ENCODE measurements at places on chromosomes 5 and 9. TPM values are rescaled to one million over a fixed set of nuclear protein-coding genes. Genes with fewer than 3 reads are reported as not detected.

The PCDHB6 gene
- 0.42 TPM for total RNA-seq

GRCh38 chr5:30839956-30840355 is 353.5 kb upstream of the CDH6 start:
- no peaks in the 10 kb centered on the region for H3K4me1 ChIP-seq
- no peak overlapping the region for H3K4me3 ChIP-seq
- DNase-seq: no peak
- no peaks in the 10 kb centered on the region for H3K27me3 ChIP-seq
- H3K27ac ChIP-seq: no peak overlapping the region

DNA sequence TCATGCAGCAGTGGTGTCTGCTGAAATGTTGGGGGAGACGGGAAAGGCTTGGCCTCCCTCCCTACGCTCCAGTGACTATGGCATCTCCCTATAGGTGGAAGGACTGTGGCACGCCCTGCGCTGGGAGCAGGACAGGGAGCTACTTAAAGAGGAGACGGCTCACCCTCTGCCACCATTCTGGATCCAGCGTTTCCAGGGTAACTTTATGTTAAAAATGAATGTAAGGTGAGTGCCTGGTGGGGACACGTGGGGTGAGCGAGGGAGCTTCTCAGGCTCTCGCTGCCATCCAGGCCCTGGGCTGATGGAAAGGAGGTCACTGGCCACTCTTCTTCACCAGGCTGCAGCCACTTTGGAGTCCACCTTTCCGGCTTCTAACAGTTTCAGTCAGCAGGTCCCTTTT is 15.7 kb downstream of the PAEP start:
- H3K36me3 ChIP-seq: no peaks in the 10 kb centered on the region
- H3K27ac ChIP-seq: no peak overlapping the region
- H3K4me1 ChIP-seq: no peaks in the 10 kb centered on the region
- no peak overlapping the region for H3K4me3 ChIP-seq
- no peaks in the 10 kb centered on the region for H3K27me3 ChIP-seq

DNA sequence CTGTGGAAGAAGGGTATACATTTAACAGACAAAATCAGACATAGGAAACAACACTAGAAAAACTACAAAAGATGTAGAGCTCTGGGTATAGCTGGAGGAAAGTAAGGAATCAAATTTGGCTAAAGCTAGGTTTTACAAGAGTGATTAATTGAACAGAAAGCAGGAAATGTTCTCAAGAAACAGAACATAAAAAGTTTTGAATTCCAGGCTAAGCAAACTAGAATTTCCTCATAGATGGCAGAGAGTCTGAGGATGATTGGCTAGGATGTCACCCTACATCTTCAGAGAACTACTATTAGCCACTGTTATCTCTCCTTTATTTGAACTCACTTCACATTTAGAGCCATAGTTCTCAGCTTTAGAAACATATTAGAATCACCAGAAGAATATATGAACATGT is 502.1 kb upstream of the PAPPA start:
- H3K27ac ChIP-seq: no peak overlapping the region
- DNase-seq: no peak
- no peaks in the 10 kb centered on the region for H3K27me3 ChIP-seq
- no peak overlapping the region for H3K4me3 ChIP-seq
- H3K4me1 ChIP-seq: no peaks in the 10 kb centered on the region

- H3K36me3 ChIP-seq: no peaks in the 10 kb centered on the region
- no peak for DNase-seq
- no peaks in the 10 kb centered on the region for H3K27me3 ChIP-seq
- H3K27ac ChIP-seq: no peak overlapping the region
- no peak overlapping the region for H3K4me3 ChIP-seq
These were observed 350.3 kb upstream of the ACTBL2 start for GRCh38 chr5:57832875-57833274.

The IGFBPL1 gene
- total RNA-seq: 0.12 TPM

The SUSD3 gene
- 0.37 TPM for total RNA-seq

The PCDHGB2 gene
- 1.8 TPM for total RNA-seq

DNA sequence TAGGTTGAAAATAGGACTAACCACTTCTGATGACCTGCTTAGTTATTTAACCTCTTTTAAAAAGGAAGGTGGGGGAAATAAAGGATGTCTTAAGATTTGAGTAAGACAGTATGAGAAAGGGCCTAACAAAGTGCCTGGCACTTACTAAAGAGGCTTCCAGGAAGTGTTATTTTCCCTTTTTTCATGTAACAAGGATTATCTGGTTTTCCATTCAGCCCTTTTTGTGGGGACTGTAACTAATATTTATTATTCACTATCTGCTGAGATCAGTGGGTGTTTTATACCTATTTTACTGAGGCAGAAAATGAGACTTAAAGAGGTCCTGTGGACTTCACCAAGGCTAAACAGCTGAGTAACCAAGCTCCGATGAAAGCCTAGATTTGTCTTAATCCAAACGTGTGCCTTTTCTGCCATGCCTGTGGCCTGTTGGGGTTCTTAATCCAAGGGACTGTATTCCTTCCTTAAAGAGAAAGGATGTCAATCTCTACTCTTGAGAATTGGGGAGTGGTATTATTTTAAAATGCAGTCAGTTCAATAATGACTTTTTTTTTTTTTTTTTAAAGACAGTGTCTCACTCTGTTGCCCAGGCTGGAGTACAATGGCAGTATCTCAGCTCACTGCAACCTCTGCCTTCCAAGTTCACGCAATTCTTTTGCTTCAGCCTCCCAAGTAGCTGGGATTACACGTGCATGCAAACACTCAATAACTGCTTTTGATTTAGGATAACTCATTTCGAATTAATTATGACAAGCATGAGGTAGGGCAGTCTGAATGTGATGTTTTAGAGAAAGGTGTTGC is 6.5 kb downstream of the JMY start:
- no peak overlapping the region for H3K27ac ChIP-seq
- H3K4me3 ChIP-seq: no peak overlapping the region
- H3K36me3 ChIP-seq: no peaks in the 10 kb centered on the region
- H3K27me3 ChIP-seq: no peaks in the 10 kb centered on the region

The B4GALT1 gene
- total RNA-seq: 25.4 TPM

The CDKN2B-AS1 gene
- 0.55 TPM for total RNA-seq

DNA sequence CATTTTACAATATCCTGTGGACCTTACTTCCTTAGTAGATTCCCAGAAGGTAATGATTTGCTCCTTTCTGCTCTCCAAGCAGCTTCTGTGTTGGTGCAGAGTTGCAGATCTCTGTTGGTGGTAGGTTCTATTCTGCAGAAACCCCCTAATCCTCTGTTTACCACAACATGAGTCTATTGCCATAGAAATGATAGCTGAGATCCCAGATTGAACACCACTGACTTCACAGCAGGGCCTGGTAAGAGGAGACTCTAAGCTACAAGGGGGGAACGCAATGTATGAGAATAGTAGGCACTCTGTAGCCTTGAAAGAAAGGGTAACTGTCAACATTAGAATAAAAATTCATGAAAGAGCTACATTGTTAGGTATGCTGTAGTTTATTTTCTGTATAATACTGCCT is 59.5 kb downstream of the MUSK start:
- H3K4me3 ChIP-seq: no peak overlapping the region
- H3K4me1 ChIP-seq: no peaks in the 10 kb centered on the region
- no peak overlapping the region for H3K27ac ChIP-seq
- no peak for DNase-seq

GRCh38 chr5:33462456-33462855 is 21.7 kb downstream of the TARS1 start:
- DNase-seq: no peak
- peaks cover 92% of the 10 kb centered on the region for H3K36me3 ChIP-seq
- H3K27ac ChIP-seq: no peak overlapping the region
- no peaks in the 10 kb centered on the region for H3K4me1 ChIP-seq

DNA sequence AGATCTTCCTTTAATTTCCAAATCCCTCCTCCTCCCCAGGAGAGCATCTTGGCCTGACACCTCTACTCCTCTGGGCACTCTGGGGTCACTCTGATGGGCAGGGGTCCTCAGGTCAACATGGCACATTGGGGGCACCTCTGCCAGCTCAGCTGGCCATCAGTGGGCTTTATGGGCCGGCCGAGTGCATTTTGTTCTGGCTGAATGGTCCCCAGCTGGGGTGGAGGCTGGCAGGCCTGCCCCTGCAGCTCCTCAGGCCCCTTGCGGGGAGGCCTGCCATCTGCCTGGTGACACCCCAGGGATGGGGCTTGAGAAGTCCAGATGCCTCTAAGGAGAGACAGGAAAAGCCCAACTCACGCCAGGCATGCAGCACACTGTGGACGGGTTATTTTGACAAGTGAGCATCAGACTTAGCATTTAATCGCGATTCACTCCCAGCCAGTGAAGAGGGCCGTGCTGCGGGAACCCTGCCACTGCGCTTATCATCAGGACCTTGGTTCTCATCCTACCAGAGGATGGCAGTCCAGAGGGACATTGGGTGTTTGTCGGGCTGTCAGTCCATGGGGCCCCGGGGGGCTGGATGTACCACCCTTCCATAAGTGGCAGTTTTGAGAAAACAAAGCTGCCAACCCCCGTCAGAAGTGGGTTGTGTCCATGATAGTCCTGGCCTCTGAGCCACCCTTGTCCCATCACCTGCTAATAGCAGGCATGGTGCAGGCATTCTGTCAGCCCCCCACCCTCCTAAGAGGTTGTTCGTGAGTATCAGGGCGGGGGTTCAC is 21.7 kb downstream of the PHF2 start:
- H3K36me3 ChIP-seq: no peaks in the 10 kb centered on the region
- no peaks in the 10 kb centered on the region for H3K4me1 ChIP-seq
- H3K27me3 ChIP-seq: no peaks in the 10 kb centered on the region
- H3K27ac ChIP-seq: no peak overlapping the region

The EMB gene
- 2.2 TPM for total RNA-seq

- H3K4me1 ChIP-seq: no peaks in the 10 kb centered on the region
- no peak overlapping the region for H3K4me3 ChIP-seq
- H3K27ac ChIP-seq: no peak overlapping the region
- no peak for DNase-seq
- H3K36me3 ChIP-seq: no peaks in the 10 kb centered on the region
- H3K27me3 ChIP-seq: no peaks in the 10 kb centered on the region
These were observed 4.1 kb downstream of the OBP2B start for GRCh38 chr9:133204993-133205336.

GRCh38 chr5:39494107-39494510 is 69.3 kb upstream of the DAB2 start:
- DNase-seq: no peak
- no peak overlapping the region for H3K27ac ChIP-seq
- no peaks in the 10 kb centered on the region for H3K27me3 ChIP-seq
- H3K4me3 ChIP-seq: no peak overlapping the region
- no peaks in the 10 kb centered on the region for H3K36me3 ChIP-seq

Data from pancreas (tissue), 10 donors.